Stimulated activated CD4-positive, alpha-beta T cell treated with anti-CD3 and anti-CD28 coated beads, Interleukin-4, amount 100 ng/mL, for 24 hours (primary cell): ENCODE measurements at places on chromosomes 1 and 21.

- no peak for DNase-seq
Observed at GRCh38 chr21:39073063-39073462, 110.2 kb downstream of the PSMG1 start.

DNA sequence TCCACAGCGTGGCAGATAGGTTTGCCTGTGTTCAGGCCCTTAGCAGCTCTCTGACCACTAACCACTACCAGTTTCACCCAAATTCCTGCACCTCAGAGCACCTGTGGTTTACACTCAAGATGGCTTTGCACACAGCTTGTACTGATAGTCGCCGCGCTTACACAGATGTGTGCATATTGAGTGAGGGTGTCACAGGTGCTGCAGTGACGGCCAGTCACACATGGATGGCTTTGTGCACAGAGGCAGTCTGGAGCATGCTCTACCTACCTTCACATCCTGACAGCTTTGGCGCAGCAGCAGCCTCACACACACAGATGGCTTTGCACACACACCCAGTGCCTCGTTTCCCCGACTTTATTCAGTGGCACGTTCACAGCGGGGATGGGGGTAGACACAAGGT lies 7.5 kb downstream of the DMAP1 start:
- no peak for DNase-seq

DNA sequence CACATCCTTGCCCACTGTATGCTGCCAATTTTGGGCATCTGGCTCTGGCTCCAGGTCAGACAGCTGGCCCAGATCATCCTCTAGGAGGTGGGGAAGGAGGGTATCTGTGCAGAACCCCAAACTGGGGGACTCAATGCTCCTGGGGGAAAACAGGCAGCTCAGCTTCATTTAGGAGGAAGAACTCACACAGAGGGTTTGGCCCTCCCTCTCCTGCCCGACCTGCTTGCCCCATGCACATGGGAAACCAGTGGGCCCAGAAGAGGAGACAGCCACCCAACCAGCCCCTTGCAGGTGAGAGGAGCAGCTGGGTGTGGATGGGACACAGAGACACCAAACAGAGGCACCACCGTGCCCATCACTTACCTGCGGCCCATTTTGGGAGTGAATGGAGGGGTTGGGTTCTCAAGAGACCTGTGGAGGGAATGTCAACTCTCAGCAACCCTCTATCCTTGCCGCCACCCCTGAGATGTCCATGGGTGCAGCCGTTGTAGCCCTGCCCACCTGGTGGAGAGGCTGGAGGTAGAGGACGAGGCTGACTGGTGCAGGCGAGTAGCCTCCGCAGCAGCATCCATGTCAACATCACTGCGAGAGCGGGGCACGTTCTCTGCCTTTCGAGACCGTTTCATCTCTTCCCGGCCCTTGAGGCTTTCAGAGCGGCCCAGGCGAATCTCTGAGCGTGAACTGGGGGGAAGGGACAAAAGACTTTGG lies 27.5 kb downstream of the LRRC71 start:
- DNase-seq = no peak

DNA sequence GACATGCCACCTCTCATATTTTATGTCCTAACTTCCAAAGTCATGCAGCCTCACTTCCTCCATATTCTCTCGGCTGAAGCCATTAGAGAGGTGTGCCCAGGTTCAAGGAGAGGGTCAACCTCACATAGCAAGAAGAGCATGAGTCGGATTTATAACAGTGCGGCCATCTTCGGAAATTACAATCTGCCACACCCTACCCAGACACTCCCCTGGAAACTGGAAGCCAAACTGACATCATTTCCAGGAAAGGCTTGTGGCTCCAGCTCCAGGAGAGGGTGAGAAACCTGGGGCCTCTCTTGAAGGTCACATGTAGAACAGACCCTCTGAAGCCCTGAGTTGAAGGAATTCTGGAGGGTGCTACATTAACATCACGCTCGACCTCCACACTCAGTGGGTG lies 73.5 kb downstream of the RRAGC start:
- DNase-seq = no peak

- no peak for DNase-seq
Observed at GRCh38 chr1:233520261-233521191, 93.4 kb upstream of the KCNK1 start.

DNA sequence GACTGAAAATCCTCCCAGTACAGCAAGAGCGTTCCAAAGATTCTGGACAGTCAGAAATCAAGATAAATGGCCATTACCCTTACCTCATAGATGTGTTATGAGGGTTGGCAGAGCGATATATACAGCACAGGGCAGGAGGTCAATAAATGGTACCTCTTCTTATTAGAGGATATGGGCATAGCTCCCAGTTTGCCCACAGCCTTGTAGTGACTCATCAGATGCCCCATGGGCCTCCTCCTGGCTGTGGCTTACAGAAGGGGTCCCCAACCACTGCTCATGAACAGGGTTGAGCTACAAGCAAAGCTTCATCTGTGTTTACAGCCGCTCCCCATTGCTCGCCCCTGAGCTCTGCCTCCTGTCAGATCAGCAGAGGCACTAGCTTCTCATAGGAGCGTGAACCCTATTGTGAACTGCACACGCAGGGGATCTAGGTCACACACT lies 7.3 kb upstream of the IFNGR2 start:
- no peak for DNase-seq

GRCh38 chr1:8439015-8439702 lies 121.2 kb downstream of the SLC45A1 start:
- no peak for DNase-seq

GRCh38 chr21:38475519-38475918 lies 22.8 kb downstream of the ERG start:
- no peak for DNase-seq
